ENCODE measurements at places on chromosomes 16 and 17.

- DNase-seq = no peak
These were observed 36.7 kb downstream of the AKAP10 start for GRCh38 chr17:19940722-19941464.

DNA sequence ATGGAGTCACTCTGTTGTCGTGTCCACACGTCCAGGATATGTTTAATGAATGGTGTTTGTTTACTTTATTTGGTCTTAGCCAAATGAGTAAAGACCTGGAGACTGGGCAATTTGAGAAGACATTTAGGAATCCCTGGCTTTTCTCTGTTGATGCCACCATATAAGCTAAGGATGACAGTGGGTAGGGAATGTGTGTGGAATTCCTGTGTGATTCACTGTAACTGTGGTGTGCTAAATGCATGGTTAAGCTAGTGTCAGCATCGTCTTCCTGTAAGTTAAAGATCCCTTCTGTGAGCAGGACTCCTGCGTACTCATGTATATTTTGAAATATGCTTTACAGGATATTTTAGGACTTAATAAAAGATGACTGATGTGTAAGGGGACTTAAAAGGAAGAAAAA, 26.4 kb downstream of the GOSR1 start:
- DNase-seq = no peak

- no peak for DNase-seq
These were observed 8.3 kb downstream of the PRSS8 start for GRCh38 chr16:31127182-31127581.

DNA sequence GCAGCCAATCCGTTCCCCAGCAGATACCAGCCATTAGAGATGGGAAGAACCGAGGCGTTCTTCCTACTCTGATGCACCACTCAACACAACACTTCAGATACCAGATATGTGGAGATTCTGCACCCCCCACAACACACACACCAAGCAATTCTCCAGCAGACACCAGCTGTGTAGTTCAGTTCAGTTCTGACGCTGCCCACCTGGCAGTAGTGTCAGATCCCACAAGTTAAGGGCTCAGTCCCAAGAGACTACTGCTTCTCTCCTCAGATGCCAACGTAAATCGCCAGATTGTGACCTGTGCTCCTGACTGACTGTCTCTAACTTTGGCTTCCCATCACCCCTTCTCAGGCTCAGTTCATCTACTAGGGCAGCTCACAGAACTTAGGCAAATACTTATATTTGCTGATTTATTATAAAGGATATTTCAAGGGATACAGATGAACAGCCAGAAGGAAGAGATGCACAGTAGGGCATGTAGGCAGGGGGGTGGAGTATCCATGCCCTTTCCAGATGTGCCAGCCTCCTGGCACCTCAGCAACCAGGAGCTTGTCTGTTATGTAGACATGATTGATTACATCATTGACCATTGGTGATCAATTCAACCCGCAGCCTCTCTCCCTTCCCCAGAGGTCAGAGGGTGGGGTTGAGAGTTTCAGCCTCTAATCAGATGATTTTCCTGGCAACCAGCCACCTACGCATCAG, 110.6 kb downstream of the PRKCA start:
- no peak for DNase-seq

GRCh38 chr16:75014318-75014717, 15.5 kb downstream of the ZNRF1 start:
- DNase-seq = no peak

- DNase-seq = no peak
These were observed 197.6 kb downstream of the AATF start for GRCh38 chr17:37146086-37147064.

- no peak for DNase-seq
These were observed 78.1 kb upstream of the ZFHX3 start for GRCh38 chr16:73125850-73126524.

DNA sequence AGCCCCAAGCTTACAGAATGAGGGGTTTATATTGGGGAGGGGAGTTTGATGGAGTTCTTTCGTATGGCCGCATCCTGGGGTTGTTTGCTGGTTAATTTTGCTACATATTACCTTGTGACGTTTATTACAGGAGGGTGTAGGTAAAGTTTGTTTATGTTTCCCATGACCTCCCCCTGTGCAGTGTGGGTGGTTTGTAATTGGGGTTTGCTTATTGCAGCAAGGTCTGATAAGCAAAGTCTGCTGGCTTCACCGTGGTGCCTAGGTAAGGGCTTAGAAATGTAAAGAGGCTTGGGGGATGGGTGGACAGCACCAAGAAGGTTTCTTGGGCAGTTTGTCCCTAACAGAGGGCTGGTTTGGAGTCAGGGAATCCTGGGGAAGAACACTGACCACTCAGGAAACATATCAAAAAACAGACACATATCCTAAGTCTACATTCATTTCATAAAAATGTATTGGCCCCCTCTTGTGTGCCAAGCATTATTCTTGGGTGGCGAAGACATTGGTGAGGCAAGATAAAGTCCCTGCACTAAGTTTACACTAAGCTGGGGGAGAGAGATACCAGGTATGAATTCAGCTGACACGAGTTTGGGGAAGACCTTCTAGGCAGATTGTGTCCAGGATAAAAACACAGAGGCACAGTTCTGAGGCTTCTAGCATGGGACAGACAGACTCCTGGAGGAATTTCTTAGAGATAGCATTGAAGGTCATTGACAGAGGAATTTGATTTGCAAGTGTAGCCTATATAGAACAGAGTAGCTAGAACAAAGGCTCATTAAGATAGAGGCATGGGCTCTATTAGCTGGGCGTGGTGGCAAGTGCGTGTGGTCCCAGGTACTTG, 9.5 kb downstream of the ZNF764 start:
- DNase-seq = no peak

- no peak for DNase-seq
These were observed 1466.0 kb upstream of the GOT2 start for GRCh38 chr16:60200161-60200560.

GRCh38 chr16:20850981-20851380, 44.7 kb downstream of the REXO5 start:
- DNase-seq = no peak

DNA sequence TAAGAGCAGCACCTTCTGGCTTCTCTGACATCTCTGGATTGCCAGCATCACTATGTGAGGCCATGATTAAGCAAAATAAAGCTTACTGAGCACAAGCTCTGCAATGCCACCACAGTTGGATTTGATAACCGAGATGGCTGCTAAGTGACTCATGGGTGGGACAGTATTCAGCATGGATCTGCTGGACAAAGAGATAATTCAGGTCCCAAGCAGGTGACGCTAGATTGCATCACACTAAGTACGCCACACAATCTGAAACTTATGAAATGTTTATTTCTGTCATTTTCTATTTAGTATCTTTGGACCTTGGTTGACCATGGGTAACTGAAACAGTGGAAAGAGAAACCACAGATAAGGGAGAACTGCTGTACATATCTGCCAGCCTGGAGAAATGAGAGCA, 27.4 kb downstream of the CDRT15 start:
- DNase-seq = no peak

DNA sequence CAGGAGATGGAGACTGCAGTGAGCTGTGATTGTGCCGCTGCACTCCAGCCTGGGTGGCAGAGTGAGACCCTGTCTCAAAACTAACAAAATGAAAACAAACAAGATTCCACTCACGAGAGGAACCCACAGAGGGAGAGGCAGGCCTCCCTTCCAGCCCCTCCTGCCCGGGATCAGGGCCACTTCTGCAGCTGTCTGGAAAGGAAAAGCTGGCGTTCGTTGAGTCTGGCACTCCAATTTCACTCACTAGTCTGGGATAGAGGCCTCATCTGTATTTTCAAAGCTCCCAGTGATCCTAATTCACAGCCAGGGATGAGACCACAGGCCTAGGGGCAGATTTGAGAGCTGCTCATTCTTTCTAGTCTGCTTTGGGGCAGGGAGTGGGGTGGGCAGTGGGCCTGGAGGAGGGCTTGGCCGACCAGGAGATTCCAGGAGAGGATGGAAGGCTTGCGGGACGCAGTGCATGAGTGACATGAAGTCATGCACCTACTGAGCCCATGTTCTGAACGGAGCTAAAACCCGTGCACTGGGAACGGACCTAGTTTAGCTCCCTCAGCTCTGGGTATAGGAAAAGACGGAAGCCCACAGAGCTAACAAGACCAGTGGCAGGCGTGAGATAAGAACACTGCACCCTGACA, 54.0 kb downstream of the COTL1 start:
- DNase-seq = no peak

- DNase-seq = no peak
These were observed 32.3 kb upstream of the TANC2 start for GRCh38 chr17:62933501-62934385.

DNA sequence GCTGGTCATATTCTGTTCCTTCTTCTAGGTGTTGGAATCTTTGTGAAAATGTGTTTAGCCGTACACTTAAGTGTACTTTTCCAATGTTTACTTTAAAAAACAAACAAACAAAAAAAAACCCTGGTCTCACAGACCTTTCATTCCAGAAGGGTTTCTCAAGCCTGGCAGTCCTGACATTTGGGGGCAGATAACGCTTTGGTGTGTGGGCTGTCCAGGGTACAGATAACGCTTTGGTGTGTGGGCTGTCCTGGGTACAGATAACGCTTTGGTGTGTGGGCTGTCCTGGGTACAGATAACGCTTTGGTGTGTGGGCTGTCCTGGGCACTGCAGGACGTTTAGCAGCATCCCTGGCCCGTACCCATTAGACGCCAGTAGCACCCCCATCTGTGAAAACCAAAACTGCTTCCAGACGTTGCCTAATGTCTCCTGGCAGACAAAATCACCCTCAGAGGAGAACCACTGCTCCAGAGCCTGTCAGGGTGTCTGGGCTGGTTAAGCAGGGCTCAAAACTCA, 15.2 kb upstream of the FLCN start:
- no peak for DNase-seq

DNA sequence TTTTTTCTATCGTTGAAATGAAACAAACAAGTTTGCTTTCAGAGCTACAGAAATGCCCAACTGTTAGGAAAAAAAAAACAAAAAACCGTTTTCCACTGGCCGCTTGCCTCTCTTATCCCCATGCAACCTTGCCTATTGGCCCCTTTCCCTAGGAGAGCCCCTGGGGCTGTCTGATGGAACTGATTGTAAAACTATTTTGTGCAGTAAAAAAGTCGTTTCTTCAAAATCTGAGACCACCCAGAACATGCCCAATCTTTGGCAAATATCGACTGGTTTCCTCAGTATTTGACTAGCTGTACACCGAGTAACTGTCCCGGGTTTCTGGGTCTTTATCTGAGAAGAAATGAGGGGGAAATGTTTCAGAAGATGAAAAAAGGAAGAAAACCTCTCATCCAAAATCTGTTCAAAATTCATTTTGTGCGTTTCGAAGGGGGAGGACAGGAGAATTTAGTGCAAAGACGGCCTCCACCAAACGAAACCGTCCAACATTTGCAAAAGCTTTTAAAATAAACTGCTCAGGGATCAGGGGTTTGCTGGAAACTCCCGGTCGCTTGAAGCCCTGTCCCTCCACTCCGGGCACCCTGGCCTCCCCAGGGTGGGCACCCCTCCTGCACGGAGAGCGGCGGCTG, 1.1 kb upstream of the GNAO1 start:
- no peak for DNase-seq

- no peak for DNase-seq
These were observed 169.8 kb downstream of the PITPNC1 start for GRCh38 chr17:67546578-67547527.

DNA sequence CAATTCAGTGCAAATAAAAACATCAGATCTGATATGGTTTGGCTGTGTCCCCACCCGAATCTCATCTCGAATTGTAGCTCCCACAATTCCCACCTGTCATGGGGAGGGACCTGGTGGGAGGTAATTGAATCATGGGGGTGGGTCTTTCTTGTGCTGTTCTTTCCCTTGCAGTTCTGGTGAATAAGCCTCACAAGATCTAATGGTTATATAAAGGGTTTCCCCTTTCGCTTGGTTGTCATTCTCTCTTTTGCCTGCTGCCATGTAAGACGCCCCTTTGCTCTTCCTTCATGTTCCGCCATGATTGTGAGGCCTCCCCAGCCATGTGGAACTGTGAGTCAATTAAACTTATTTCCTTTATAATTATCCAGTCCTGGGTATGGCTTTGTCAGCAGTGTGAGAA, 68.9 kb upstream of the NFAT5 start:
- DNase-seq = no peak

GRCh38 chr17:74953134-74953687, 17.5 kb downstream of the OTOP3 start:
- DNase-seq = no peak

DNA sequence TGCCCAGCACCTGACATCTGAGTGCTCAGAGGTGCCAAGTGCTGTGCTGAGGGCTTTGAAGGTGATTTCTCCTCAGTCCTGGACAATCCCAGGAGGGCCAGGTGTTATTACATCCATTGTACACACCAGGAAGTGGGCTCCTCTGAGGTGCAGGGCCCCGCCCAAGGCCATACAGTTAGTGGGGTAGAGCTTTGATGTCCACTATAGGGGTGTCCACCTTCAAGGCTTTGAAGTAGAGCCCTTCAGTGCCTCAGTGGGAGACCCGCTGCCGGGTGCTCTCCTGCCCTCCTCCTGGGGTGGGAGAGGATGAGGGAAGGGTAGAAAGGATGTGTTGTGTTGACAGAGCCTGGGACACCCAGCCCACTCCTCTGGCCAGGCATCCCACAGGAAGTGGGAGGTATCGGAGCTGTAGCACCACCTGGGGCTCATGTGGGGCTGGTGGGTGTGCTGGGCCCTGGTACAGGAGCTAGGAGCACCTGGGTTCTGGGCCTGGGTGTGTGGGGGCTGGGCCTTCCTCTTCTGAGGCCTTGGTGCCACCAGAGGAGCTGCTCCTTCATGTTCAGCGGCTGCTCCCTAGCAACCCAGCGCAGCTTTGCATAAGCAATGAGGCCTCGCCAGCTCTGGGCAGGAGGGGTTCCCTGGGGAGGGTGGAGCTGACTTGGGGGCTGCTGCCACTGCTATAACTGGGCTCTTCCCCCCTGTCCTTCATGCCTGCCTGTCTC, 7.4 kb downstream of the LASP1 start:
- no peak for DNase-seq

GRCh38 chr17:32150358-32150757, 8.1 kb downstream of the RHOT1 start:
- DNase-seq = no peak

DNA sequence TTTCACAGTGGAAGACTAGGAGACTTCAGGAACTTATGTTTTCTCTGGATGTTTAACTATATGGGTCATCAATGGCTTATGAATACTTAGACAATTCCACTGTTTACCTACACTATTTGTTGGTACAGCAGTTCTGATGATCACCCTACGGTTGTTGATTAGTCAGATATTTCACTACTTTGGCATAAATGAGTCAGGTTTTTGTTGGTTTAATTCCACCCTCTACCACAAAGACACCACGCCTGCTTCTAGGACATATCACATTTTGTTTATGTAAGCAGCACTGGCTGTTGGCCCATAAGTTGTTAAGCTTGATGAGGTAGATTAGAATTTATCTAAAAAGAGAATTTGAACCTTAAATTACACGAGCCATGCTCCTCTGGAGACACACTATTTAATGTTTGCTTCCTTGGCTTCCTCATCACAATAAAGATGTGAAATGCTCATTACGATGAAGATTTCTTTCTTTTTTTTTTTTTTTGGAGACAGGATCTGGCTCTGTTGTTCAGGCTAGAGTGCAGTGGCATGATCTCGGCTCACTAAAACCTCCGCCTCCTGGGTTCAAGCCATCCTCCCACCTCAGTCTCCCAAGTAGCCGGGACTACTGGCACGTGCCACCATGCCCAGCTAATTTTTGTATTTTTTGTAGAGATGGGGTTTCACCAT, 4.3 kb downstream of the GDE1 start:
- peak; percentile 80 for DNase-seq

- DNase-seq = no peak
These were observed 4.5 kb upstream of the NR1D1 start for GRCh38 chr17:40104594-40105486.
